Cardiac septum (tissue), 1 donor: ENCODE measurements at places on chromosomes 7 and 10.

DNA sequence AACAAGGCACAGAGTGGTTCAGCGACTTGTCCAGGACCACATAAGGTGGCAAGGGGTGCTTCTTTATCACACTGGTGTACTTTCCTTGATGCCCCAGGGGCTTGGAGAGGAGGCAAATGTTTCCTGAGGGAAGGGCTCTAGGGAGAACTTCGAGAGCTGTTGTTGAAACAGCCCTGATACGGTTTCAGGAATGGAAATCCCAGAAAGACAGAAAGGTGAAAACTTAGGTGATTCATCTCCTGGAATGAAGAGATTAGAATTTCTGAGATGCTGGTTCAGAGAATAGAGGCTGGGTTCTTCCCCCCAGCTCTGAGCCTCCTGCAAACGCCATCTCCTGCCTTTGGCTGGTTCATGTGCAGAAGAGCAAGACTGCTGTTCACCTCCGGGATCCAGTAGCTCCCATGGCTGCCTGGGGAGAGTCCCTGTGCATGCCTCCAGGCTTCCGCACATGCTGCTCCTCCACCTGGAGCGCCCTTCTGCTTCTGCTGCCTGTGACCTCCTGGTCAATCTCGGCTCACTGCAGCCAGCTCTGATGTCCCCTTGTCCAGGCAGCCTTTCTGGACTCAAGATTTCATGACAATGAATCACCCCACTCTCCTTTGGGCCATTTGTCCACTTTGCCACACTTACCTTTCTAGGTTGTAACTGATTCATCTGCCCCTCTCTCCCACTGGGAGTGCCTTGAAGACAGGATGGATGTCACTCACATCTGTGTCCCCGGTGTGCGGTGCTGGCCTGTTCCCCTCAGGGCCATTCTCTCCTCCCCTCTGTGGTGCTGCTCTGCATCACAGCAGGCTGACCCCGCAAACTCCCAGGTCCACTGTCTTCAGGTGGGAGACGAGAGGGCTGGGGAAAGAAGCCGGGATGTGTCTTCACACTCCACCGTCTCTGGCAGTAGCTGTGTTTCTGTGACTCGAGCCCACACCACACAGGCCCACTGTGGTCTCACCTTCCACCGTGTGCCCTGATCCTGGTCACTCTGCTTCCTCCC is 3.6 kb upstream of the CDH23 start:
- DNase-seq = no peak

DNA sequence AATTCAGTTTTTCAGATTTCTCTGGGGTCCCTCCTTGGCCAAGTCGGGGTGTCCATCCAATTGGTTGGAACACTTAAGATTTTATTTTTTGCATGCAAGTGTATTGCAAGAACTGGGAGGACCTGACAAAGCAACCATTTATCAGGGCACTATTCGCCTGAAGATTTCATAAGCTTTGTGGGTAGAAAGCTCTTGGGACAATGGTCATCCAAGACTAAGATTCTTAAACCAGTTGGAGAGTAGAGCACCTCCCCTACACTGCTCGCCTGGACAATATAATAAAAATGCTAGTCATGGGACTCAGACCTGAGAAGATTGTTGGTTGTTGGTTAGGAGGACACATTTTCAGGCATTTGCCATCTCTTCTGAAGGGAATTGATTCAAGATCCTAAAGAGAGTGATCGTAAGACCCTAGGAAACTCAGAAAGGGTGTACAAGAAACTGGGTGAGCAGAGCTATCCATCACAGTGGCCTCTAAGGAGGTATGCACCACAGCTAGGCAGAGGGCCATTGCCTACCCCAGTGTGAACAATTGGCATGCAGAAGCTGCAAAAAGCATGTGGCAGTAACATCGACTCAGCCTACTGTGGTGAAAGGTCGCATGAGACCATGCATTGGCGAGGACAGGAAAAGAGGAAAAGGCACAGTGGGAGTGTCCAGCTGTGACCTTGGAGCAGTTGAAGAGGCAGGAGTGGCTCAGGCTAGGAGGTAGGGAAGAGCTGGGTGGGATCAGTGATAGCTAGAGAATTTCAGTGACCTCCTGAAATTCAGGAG is 1235.3 kb upstream of the AUTS2 start:
- no peak for DNase-seq

DNA sequence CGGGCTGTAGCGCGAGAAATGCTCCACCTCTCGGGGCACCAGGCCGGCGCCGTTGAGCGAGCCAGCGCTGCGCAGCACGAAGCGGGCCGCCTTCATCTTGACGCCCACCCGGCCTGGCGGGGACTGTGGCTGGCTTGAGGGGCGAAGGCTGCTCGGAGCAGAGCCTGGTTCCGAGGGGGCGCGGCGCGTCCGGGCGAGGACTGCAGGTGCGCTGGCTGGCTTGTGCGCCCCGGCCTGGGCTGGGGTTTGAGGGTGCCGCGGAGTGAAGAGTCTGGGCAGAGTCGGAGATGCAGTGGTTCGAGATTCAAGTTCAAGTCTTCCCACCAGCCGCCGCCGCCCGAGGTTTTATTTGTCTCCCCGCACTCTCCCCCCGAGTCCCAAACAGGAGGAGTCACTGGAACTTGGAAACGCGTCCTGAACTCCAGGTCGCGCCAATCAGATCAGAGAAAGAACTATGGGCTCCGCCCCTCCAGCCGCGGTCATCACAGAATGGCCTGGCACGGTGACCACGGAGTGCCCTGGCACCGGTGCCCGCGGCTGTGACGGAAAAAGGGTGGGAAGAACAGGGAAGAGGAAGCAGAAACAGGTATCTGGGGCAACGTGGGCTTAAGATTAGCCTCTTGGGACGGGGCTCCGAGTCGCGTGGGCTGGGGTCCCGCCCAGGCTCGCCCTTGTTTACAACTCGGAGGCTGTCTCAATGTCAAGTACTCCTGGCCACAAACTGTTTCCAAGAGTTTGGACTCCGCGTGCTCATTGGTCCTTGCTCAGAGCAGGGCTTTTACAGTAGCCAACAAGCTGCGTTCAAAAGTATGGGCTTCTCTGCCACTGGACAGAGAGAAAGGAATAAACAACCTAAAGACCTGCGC is at the start of gene PDK4:
Gene PDK4 (minus strand): TSS at position 319 of the 866 bp plus-strand sequence. CDS start 223 bp downstream, at position 96.
- DNase-seq = peak; percentile 96

DNA sequence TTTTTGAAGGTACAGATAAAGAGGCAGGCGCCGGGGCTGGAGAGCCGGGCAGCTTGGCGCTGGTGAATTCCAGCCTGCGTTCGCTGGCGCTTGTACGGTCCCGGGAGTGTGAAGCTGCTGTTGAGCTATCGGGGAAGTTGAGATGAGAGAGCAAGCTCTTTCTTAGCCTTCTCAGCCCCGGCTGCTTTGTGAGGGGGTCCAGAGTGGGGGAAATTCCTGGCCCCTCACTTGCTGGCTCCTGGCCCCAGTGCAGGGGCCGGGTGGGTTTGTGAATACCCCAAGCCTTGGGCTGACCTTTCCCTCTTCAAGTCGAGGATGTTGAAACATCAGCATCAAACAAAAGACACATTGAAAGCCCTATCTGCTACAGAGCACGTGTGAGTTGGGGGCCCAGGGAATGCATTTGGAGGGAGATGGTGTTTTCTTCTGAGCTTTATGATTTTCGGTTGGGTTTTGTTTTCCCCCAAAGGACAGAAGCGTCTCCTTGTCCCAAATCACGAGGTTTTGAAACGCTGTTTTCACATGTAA is 2.7 kb downstream of the ZMIZ1 start:
- no peak for DNase-seq

DNA sequence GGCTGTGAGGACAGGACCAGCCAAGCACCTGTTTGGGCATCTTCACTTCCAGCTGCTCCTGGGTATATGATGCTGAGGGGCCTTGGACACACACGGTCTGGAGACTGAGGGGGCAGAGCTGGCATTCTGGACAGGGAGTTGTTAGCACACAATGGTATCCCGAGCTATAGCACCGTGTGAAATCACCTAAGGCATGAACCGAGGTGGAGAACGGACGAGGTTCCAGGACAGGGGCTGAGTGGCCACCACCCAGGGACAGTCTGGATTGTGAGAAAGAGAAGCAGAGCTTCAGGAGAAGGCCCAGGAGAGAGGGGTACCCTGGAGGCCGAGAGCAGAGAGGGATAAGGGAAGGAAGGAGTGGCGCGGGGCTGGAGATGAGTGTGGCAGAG is 571.8 kb downstream of the TCERG1L start:
- peak; percentile 9 for DNase-seq

DNA sequence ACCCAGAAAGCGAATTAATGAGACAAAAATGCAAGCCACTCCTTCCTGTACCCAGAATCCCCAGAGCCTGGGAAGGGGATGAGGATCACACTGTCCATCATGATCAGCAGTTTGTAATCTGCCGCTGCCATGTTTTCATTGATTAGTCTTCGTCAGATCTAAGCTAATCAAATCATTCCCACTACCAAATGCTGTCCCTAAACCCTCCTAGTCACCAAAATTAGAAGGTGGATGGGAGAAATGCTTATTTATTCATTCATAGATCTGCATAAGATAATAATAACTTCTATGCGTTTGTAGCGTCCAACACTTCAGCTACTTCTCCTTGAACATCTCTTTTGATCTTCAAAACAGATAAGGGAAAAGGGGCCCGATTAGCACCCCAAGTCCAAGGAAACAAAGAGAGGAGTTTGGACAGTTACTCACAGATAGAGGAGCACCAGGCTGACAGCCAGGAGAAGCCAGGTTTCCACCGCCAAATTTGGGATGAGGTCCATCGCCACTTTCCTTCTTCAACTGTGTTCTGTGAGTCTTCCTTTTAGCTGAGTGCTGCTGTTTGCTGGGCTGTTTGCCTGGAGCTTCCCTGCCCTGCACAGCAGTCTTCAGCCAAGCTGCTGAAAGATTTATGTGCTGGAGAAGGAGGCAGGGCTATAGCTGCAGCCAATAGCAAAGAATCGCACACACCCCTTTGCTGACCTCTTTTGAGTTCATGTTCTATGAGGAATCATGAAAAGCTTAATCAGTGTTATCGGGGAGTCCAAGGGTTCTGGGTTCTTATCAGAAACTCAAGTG is at the start of gene CYP3A5:
Gene CYP3A5 (minus strand): TSS at position 597 of the 792 bp plus-strand sequence. CDS start 100 bp downstream, at position 497.
- no peak for DNase-seq

DNA sequence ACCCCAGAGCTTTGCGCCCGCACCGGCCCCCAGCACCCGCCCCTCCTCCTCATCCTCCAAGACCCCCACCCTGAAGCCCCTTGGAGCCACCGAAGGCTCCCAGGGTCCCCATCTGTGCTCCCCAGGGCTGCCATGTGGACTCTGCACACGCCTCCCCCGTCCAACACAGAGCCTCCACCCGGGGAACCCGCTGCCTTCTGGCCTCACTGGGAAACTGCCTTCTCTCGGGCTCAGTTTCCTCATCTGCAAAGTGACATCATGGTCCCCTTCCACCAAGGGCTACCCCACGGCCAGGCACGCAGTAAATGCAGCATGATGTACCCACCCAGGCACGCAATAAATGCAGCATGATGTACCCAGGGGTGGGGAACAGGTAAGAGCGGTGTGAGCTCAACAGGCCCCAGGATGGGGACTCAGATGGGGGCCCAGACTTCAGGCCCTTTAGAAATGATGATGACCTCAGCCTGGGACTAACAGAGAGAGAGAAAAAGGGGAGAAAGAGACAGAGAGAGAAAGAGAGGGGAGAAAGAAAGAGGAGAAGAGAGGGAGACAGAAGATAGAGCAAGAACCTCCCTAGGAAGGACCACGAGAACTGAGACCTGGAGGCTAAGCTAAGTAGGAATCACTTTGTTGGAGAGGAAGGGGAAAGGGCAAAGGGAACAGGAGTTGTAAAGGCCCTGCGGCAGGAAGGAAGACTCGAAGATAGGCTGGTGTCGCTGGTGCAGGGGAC is 2.5 kb upstream of the MICALL2 start:
- no peak for DNase-seq

- DNase-seq = no peak
Observed at GRCh38 chr7:155483245-155483644, 25.3 kb downstream of the EN2 start.

DNA sequence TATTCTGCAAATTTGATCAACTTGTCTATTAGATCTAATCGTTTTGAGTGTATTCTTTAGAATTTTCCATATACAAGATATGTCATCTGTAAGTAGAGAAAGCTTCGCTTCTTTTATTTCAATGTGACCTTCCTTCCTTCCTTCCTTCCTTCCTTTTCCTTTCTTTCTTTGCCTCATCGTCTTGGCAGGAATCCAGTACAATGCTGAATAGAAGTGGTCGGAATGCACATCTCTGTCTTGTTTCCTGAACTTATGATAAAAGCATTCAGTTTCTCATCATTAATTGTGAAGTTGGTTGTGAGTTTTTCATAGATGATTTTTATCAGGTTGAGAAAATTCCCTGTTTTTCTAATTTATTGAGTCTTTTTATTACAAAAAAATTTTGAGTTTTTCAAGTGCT is 300.7 kb upstream of the ZNF32 start:
- DNase-seq = no peak
